ENCODE measurements at places on chromosomes 3 and 15.

GRCh38 chr15:62059108-62059815 is 985 bp downstream of the VPS13C start:
- no peak for DNase-seq

DNA sequence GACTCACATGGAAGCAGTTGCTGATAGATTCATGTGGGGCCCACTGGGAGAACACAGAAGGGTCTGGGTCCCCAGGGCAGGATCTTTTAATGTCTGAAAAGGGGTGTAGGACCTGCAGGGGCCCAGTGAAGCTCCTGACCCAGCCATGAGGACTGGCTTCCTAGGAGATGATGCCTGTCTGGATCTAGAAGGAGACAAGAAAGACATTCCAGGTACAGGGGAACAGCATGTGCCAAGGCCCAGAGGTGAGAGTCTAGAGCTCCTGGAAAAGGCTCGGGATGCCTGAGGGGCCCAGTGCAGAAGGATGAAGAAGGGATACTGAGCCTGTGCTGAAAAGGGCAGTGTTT is 4.7 kb upstream of the SEMA3F start:
- no peak for DNase-seq

DNA sequence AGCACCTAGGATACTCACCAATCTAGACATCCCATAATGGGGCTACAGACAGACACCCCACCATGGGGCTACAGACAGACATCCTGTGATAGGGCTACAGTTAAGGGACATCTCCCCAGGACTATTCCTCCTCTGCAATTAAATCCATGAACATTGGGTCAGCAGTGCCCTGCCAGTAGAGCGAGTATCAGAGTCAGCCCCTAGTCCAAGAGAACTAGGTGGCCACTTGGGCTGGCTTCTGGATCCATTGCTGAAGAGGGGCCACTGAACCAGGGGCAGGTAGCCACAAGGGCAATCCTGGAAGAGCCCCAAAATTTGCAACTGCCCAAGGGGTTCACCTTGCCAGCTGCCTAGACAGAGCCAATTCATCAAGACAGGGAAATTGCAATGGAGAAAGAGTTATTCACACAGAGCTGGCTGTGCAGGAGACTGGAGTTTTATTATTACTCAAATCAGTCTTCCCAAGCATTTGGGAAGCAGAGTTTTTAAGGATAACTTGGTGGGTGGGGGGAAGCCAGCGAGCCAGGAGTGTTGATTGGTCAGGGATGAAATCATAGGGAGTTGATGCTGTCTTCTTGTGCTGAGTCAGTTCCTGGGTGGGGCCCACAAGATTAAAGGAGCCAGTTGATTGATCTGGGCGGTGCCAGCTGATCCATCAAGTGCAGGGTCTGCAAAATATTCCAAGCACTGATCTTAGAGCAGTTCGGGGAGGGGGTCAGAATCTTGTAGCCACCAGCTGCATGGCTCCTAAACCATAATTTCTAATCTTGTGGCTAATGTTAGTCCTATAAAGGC is 170.2 kb upstream of the SMAD3 start:
- DNase-seq, result no peak

- no peak for DNase-seq
Observed at GRCh38 chr3:112005091-112005672, 6.5 kb downstream of the TAGLN3 start.

DNA sequence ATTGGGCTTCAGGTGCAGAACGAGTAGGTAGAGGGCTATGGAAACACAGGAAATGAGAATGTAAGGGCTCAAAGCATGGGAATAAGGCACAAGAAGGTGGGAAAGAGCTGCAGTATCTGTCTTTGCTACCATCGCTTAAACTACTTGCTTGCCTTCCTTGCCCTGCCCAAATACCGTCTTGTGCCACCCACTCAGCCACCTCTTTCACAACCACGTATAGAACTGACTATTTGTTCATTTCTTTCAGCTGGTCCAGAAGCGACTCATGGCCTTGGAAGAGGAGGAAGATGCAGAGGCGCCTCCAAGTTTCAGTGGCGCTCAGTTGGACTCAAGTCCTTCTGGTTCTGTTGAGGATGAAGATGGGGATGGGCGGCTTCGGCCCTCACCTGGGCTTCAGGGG is 11.8 kb downstream of the LPCAT4 start:
- DNase-seq, result no peak

DNA sequence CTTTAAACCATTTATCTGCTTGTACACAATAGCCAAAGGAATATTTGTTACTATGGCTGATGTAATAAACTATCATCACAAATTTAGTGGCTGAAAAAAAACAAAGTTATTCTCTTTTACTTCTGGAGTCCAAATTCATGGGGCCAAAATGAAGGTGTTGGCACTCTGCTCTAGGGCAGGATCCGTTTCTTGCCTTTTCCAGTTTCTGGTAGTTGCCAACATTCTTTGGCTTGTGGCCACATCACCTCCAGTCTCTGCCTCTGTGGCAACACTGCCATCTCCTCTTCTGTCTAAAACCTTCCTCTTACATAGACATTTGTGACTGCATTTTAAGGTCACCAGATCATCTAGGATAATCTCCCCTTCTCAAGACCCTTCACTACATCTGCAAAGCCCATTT is 27.3 kb downstream of the NIT2 start:
- DNase-seq, result no peak

- no peak for DNase-seq
Observed at GRCh38 chr3:40242638-40243037, 66.9 kb upstream of the EIF1B start.
